CD4-positive, alpha-beta memory T cell (primary cell): ENCODE measurements at places on chromosomes 6 and 20.

DNA sequence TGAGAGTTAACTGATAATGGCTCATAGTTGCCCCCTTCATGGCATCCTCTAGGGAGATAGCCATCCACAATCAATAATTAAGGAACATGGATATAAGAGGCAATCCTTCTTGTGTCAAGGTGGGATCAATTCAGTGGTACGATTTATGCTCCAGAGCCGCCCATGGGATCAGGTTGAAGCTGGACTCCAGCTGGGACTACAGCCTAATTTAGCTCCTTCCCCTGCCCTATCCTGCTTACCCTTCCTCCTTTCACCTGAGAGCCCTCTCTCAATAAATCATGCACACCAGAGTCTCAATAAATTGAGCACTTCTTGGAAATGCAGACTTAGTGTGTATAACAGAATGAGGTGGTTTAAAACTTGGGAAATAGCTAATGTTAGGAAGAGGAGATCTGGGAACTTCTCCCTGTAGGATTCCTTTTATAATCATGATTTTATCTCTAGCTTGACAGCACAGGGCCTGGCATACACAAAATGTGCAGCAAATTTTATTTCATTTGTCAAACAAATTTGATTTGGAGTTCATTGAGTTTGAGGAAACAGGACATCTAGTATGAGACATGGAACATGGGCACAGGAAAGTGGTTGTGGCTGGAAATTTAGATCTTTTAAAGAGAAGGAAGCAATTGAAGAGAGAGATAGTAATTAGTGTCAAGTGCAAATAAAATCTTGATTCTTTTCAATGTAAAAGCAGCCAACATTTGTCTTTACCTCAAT is 28.6 kb upstream of the OGFRL1 start:
- DNase-seq = no peak

- DNase-seq = peak; percentile 41
Observed at GRCh38 chr20:23086056-23086566, at the start of gene CD93. Gene CD93, minus strand, starts transcription at chr20:23086324. Its CDS starts 132 bp downstream, at chr20:23086192.

GRCh38 chr20:62822788-62823651 is 6.2 kb downstream of the COL9A3 start:
- no peak for DNase-seq

- no peak for DNase-seq
Observed at GRCh38 chr20:58855506-58856389, 3.2 kb downstream of the GNAS start.

- DNase-seq = no peak
Observed at GRCh38 chr6:43951063-43951755, 176.0 kb downstream of the MRPL14 start.
